ENCODE measurements at places on chromosomes 4 and X.

GRCh38 chr4:128241019-128241418 lies 46.6 kb downstream of the PGRMC2 start:
- DNase-seq: no peak

- DNase-seq: no peak
Observed at GRCh38 chrX:54641530-54641929, 111.5 kb downstream of the GNL3L start.

- no peak for DNase-seq
Observed at GRCh38 chr4:158544141-158544540, 22.5 kb downstream of the RXFP1 start.

- DNase-seq: peak; percentile 43
Observed at GRCh38 chrX:115949900-115950822, 220.4 kb upstream of the AGTR2 start.

DNA sequence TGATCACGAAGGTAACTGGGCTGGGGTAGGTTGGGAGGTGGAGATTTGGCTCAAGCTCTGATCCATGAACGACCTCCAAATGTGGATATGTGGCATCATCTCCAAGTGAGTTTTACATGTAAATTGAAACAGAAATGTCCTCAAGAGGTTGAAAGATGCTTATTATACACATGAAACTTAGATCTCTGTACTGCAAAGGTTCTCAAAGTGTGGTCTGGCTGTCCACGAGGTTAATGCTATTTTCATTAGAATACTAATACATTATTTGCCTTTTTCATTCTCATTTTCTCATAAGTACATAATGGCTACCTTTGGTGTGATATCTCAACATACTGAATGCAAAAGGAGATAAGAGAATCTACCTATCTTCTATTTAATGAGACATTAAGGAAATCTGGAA lies 198.2 kb downstream of the RASL11B start:
- no peak for DNase-seq

- DNase-seq: no peak
Observed at GRCh38 chrX:2516623-2517022, 15.8 kb upstream of the DHRSX start.

DNA sequence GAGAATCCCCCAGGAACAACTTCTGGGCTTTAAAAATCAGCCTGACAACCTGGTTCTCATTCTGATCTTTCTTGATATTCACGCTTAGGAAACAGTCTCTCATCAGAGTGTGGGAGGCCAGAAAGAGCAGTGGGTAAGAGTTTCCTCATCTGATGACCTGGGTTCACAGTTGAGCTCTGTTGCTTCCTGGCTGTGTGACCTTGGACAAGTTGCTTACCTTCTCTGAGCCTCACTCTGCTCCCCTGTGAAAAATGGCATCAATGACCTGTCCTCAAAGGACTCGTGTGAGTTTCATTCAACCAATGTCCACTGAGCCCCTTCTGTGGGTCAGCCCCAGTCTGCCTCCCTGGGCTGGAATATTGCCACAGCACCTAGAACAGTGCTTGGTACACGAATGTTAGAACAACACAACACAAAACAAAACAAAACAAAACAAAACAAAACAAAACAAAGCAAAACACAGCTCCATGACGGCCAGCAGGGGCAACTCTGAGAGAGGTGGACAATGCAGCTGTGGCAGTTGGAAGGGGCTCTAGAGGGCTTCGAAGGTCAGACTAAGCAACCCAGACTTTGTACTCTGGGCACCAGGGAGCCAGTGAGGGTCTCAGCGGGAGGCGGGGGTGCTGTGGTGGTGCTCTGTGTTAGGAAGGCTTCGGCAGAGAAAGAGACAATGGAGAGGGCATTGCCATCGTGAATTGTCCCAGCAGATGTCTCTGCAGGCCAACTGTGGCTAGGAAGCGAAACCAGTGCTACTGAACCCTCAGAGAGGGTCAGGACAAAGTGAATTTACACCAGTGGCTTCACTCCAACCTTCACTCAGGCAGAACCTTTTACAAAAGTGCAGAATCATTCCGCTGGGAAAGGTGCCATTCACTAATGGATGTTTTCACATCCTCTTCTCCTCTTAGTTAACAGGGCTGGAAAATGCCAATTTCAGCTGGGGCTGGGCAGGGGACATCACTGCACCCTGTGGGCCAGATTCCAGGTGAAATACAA lies 14.3 kb upstream of the C4orf50 start:
- peak; percentile 81 for DNase-seq

DNA sequence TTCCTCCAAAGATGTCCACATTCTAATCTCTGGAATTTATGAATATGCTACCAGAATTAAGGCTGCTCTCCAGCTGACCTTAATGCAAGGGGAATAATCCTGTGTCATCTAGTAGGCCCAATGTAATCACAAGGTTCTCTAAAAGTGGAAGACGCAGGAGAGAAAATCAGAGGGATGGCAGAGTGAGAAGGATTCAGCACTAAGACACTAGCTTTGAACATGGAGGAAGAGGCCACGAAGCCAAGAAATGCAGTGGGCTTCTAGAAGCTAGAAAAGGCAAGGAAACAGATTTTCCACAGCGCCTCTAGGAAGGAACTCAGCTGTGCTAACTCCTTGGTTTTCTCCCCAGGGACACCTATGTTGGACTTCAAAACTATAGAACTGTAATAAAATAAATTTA lies 240.7 kb upstream of the TRAM1L1 start:
- DNase-seq: no peak

- no peak for DNase-seq
Observed at GRCh38 chr4:36917413-36917812, 327.1 kb upstream of the NWD2 start.

- peak; percentile 36 for DNase-seq
Observed at GRCh38 chr4:47705326-47705981, 132.4 kb downstream of the CORIN start.

- no peak for DNase-seq
Observed at GRCh38 chrX:20455001-20455400, 188.3 kb upstream of the RPS6KA3 start.

DNA sequence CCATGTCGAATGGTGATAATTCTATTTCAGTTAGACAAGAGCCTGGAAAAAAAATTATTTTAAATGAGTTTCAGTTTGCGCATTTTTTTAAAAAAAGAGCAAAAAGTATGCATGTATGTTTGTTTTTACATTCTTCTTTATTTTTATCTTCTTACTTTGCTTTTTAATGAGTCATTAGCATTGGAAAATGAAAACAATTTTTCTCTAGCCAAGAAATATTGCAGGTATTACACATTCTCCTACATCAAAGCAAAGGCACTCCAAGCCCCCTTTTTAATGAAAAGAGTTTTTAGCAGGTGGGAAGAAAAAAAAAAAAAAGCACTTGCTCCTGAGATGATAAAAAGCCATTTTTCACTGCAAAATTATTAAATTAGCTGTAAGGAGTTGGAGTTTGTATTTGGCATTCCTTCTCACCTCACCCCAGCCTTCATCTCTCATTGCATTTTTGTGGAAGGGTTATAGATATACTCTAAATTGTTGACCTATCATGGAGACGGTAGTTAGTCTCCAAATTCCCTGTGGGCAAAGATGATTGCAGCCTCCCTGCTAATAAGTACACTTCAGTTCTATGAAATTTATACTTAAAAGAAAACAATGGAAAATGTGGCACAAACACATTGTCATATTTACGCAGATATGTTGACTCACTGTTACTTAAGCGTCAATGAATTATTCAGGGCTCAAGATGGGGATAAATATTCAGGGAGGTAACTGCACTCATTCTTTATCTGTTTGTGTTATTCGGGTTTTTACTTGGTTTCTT lies 43.8 kb downstream of the PALLD start:
- DNase-seq: peak; percentile 21

DNA sequence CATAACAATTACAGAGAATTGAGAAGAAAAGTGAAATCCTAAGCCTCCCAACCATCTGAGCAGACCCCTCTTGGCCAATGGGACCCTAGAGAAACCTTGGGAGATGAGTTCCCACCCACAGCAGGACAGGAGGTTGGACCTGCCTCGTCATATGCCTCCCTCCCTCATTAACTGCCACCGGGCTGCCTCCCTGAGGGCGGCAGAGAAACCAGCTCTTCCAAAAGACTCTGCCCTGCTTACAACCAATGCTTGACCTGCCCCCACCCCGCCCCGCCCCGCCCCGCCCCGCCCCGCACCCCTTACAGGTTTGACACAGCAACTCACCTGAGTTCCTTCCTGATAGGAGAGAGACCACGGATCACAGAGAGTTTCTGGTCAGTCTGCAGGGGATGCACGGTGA lies 86.1 kb downstream of the ADRA2C start:
- no peak for DNase-seq

DNA sequence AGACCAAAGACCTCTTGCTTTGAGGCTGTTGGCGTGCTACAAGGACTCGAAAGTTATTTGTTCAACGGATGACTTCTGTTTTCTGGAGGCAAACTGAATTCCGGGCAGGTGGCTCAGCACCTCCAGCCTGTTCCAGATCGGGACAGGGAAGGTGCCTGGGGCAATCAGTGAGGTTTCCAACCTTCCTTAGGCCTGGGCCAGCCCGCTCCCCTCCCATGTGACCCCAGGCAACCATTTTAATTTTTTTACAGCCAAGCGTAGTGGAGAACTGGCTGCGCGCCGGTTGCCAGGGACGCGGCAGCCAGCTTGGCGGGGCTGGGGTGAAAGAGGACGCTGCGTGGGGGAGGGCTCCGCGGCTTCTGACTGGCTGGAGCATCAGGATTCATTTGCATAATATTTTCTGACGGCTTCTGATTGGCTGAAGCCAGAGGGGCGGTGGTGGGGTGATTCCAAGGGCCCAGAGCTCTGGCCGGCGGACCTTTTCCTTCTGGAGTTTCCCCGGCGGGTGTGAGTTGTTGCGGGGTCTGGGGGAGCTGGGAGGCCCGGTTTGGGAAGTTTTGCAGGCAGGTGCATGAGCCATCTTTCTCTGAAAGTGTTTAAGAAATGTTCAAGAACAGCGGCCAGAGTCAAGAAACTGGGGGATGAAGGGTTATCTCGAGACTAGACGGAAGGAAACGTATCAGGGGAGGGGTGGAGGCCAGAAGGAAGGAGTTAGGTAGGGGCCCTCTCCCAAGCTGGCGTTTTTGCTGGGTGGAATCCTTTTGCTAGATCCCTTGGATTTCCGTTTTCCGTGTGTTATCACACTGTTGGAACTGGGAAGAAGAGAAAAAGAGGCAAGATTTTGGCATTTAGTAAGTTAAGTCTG lies at the start of gene MID1IP1:
Gene MID1IP1 (plus strand): TSS at position 479 of the 865 bp plus-strand sequence. CDS start 3,488 bp downstream, outside the sequence.
- peak; percentile 82 for DNase-seq

DNA sequence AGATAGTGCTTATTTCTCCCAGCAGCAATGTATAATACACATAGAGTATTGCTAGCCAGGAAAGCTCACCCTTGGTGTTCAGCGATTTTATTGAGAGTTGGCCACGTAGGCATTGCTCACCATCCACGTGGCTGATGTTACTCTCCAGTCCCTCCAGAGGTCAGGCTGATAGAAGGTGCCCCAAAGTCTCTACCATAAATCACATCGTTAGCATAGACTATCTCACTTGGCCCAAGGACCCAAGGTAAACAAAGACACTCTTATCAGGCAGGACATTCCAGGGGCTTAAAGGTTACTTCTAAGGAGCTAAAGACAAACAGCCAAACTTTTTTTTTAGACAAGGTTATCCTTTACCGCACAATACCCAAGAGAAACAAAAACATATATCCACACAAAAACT lies 30.3 kb upstream of the RGN start:
- no peak for DNase-seq

GRCh38 chrX:36961590-36961989 lies 46.6 kb upstream of the FAM47C start:
- DNase-seq: peak; percentile 11

DNA sequence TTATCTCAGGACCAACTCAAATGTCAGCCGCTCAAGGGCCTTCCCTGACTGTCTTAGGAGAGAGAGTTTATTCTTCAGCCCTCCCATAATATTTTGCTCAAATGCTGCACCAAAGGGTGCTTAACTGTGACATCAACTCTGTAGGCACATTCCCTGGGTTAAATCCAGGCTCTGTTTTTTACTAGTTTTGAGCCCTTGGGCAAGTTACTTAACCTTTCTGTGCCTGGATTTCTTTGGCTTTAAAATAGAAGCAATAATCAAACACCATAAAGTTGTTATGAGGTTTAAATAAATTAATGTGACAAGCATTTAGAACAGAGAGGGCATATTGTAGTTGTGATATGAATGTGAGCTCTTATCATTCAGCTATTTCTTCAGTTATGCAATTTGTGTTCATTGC lies 54.2 kb upstream of the LIMCH1 start:
- DNase-seq: no peak

All from COR-L47 (cell line).